ENCODE measurements at places on chromosomes 4 and X.

- no peak for DNase-seq
Measured at GRCh38 chr4:163269869-163270268, 62.5 kb downstream of the NPY1R start.

GRCh38 chr4:145069361-145069760 is 28.6 kb downstream of the ANAPC10 start:
- no peak for DNase-seq

GRCh38 chr4:183906739-183907651 is 1.9 kb downstream of the STOX2 start:
- DNase-seq = no peak

DNA sequence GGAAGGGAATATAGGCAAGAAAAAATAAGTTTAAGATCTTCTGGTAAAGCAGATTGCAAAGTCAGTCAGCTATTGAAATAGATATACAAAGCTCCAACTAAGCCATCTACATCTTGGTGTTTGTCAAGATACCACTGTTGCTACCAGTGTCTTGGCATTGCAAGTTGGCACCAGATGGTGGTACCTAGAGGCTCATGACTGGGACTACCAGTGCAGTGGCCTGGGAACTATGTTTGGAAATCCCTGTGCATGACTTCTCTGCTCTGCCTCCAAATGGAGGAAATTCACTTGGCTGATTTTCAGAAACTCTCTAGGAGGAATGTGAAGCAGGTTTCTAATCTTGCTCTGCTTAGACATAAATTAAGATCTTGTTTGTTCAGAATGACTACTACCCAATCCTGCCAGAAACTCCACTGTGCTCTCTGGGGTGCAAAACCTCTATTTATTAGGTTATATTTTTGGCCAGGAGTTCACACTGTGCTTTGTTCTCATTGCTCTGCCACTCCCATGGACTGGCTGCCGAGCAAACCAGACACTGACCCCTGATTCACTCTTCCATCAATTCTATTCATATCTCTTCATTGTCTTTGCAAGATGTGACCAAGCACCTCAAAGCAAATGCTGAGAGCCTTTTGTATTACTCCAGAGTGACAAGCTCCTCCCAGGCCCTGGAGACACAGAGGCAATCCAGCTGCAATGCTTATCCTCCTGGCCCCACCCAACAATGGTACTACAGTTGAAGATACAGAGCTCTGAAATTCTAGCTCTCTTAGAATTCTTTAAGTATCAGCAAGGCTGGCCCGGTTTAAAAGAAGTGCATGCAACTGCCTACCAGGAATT is 272.3 kb upstream of the FGF16 start:
- no peak for DNase-seq

DNA sequence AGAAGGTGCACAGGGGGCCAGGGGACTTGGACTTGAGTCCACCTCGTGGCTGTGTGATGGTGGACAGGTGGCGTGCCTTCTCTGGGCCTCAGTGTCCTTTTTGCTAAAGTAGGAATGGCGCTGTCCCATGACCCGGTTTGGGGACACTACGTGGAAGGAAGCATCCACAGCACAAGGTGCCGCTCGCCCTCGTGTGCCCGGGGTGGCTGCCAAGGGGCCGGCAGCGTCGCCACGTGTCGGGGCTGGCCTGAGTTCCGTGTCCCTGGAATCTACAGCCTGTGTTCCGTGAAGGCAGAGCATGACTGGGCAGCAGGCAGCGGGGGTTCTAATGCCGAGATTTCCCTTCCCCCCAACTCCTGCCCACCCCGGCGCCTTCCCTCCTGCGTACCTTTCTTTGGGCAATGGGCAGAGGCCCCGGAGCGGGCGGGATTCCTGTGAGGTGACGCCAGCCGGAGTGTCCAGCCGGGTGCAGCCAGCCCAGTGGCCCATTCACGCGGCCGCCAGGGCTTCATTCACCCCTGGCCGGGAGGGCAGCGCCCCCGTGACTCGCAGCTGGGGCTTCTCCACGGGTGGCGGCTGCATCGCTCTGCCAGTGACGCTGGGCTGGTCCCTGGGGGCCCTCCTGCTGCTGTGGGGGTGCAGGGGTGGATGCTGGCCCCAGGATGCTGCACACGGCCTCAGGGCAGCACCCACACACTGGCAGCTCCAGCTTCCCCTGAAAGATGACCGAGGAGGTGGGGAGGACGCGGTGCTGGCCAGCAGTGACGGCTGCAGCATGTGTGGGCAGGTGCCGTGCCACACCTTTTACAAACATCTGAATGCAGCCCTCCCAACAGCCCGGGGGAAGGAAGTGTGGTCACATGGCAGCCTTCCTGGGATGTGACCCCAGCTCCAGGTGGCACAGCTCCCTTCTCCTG is 21.2 kb downstream of the DOK7 start:
- no peak for DNase-seq

DNA sequence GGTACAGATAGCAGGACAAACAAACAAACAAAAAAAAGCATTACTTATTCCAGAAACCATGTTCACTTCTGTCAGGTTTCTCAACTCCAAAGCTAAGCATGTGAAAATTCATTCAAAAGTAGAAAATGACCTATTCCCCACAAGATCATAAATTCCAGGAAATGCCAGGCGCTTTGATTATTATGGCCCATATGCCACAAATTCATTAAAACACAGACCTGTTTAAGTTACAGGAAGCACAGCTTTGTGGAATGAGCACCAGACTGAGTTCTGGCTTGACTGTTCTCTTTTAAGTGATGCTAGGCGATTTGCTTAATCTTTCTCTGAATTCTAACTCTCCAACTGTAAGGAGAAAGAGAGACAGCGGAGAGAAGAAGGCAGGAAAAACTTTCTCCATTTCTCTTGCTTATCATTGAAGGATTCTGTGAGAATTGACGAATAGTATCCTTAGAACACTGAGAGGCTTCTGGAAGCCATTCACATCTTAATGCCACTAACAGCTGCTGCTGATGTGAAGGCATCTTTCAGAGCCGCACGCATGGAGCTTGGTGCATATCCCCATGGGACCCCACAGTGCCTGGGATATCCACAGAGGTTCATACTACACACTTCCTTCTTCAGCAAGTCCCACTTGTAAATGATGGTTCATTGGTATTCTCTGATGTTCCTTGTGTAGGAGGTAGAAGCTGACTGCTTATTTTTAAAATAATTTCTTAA is 138.0 kb downstream of the ZNF674 start:
- DNase-seq = no peak

DNA sequence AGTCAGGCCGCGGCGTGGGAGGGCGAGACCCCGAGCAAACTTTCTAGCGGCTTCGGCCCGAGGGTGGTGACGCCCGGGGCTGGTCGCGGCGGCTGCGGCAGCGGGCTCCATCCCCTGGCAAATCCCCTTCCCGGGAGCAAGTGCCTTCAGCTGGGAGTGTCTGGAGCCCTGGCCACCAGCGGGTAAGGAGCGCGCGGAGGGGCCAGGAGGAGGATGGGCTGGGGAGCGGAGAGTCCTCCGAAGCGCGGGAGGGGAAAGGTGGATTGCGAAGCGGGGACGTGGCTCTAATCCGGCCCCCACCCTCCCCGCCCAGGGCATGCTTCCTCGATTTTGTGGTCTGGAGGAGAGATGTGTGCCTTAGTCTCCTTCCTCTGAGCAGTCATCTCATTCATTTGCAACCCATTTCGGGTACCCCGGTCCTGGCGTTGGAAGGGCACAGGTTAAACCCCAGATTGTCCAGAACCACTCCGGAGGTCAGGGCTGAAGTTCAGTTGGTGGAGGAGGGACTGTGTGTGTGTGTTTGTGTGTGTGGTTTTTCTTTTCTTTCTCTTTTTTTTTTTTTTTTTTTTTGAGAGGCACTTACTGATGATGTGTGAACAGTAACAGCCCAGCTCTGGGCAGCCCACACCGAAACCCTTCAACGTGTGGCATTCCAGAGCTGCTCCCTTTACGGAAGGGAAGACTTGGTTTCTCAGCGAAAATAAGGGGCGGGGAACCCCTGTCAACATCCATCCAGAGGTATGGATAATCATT is 516 bp downstream of the SGMS2 start:
- no peak for DNase-seq

GRCh38 chrX:23705235-23705634 is 37.8 kb downstream of the ACOT9 start:
- no peak for DNase-seq

DNA sequence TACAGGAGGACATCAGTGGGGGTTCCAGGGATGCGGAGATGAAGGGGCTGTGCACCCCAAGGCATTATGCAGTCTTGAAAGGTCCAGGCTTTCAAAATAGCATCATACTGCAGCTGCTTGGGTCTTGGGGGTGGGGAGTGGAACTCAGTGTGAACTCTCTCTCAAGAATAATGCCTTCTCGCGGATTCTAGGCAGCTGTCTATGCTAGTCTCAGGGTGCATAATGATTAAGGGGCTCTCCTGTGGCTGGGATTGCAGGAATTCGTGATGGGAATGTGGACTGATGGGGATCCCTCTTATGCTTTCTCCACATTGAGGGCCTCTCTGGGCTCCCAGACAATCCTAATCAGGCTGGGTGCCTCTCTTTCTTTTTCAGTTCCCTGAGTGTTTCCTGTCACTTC is 172.2 kb upstream of the ARHGAP24 start:
- DNase-seq = no peak

GRCh38 chrX:22314692-22315091 is 42.0 kb downstream of the CBLL2 start:
- DNase-seq = no peak

GRCh38 chrX:83511208-83511607 is 3.1 kb downstream of the POU3F4 start:
- no peak for DNase-seq

GRCh38 chr4:108556588-108557200 is 63.7 kb upstream of the RPL34 start:
- DNase-seq = no peak

DNA sequence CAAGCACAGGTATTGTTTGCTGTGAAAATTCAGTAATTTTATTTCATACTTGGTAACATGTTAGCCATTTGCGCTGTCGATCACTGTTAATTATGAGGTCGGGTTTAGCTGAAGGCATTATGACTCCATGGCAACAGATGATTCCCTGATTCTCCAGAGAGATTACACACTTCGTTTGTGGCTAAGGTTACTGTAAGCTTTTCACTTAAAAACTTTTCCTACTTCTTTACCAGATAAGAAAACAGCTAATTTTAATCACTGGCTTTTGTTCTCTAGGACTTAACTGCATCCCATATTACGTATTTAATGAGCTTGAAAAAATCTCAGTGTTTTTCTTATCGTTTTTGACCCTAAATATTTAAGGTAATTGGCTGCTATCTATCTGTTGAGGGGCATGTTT is 2.1 kb downstream of the GSTCD start:
- DNase-seq = no peak

DNA sequence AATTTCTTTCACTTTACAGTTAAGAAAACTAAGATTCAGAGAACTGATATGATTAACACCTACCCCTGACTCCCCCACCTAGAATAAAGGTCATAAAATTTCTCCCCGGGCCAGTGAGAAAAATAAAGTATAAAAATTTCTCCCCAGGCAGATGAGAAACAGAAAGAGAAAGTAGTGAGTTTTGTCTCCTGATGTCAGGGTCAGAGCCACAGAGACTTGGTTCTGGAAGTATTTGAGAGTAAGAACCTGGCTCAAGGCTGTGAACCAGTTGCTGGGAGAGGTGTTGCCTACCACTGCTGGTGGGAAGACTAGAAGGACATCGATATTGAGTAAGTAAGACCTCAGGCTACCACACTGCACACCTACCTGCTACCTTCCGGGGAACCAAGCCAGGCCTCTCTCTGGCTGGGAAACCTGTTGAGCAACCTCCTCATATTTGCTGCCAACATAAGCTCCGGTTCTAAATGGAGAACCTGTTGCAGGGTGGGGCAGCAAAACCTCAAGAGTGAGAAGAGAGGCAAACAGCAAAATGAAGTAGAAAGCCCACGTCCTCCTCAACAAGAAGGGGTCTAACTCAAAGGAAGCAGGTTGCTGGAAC is 104.2 kb upstream of the PUDP start:
- no peak for DNase-seq
